ENCODE measurements at places on chromosomes 12 and 14.

GRCh38 chr12:86174188-86174587, 82.0 kb downstream of the MGAT4C start:
- no peak for DNase-seq

DNA sequence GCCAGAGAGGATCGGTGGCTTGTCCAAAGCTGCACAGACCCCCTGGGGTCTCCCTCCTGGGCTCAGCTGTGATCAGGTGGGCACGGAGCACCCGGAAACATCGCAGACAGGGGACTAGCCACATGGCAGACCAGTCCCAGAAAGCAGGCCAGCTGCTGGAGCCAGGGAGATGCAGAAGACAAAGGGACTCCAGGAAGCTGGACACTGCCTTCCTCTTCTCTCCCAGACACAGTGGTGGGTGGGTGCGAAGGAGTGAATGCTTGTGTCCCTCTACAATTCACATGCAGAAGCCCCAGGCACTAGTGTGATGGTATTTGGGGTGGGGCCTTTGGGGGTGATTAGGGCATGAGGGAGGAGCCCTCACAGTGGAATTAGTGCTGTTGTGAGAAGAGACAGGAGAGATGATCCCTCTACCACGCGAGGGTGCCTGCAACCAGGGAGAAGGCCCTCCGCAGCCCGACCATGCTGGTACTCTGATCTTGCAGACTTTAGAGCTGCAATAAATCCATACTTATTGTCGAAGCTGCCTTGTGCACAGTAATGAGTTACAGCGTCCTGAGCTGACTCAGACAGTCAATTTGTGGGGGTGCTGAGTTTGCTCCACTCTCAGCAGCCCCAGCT, 95.2 kb downstream of the CALM1 start:
- DNase-seq: no peak

DNA sequence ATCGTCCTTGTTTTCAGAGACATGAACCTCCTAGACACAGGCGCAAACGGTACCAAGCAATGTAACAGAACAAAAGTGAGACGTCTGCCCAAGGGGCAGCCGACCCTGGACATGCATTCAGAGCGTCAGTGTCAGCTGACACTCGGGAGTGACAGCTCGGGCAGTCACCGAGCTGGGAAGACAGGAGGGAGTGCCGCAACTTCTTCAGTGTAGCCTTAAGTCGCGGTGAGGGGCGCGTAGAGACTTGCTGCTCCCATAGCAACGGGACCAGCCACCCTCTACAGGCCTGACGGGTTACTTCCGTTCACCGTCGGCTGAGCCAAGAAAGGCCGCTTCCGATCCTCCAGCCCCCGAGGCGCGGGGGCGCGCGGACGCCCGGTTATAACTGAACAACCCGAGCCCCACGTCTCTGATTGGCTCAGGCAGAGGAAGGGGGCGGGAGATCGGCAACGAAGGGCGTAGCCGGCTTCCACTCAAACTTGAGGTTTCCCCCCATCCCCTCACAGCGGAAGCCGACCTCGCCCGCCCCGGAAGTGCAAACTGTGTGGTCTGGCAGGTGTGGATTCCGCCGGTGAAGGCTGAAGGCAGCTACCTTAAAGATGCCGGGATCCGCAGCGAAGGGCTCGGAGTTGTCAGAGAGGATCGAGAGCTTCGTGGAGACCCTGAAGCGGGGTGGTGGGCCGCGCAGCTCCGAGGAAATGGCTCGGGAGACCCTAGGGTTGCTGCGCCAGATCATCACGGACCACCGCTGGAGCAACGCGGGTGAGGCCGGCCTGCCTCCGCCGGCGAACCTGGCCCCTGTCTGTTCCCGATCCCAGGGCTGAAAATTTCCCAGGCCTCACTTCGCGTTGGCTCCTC, at the start of gene EIF2B2:
TSS of gene EIF2B2 (plus strand) at position 530 of the 858 bp plus-strand sequence. CDS start at position 600, 70 bp downstream.
- DNase-seq: peak; percentile 98

GRCh38 chr12:124213666-124214347, 81.1 kb upstream of the RFLNA start:
- DNase-seq: no peak

- DNase-seq: no peak
Measured at GRCh38 chr14:105659935-105660527, 133.6 kb downstream of the TMEM121 start.

- no peak for DNase-seq
Measured at GRCh38 chr14:85409481-85410210, 120.3 kb upstream of the FLRT2 start.

GRCh38 chr14:104385531-104386101, 193.9 kb upstream of the C14orf180 start:
- no peak for DNase-seq

DNA sequence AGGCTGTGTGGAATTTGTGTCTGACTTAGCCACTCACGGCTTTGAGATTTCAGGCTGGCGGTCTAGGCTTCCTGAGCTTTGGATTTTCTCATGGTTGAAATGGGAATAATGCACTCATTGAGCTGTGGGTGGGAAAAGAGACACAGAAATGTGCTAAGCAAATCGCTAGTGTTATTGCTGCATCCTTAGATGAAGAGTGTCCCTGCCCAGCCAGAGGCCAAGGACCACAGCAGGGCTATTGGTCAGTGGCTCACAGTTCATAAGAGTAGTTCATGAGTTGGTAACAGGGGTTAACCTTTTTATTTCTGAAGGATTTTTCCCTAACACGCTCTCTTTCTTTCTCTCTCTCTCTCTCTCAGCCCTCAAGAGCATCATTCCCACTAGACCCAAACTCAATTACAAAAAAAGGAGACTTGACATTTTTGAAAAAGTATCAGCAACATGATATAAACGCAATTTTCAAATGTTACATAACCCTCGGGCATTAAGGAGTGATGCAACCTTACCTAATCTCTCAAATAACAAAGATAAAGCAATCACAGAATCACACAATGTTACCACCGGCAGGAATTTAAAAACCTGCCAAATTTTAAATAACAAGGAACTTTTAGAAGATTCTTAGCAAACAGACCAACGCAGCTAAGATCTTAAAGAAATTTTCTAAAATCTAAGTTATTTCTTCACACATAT, 36.7 kb upstream of the RMST start:
- DNase-seq: no peak

DNA sequence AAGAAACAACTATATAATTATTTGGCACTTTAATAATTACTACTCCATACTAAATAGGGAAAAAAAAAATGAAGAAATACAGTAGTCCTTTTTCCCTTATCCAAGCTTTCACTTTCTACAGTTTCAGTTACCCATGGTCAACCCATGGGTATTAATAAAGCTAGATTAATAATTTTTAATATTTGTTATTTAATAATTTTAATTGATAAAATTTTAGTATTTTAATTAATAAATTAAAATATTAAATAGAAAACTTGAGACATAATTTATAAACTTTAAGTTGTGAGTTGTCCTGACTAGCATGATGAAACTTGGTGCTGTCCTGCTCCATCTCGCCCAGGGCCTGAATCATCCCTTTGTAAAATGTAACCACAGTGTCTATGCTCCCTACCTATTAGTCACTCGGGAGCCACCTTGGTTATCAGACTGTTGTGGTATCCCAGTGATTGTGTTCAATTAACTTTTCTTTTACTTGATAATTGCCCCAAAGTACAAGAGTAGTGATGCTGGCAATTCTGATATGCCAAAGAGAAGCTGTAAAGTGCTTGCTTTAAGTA, 71.8 kb downstream of the PAWR start:
- DNase-seq: no peak

DNA sequence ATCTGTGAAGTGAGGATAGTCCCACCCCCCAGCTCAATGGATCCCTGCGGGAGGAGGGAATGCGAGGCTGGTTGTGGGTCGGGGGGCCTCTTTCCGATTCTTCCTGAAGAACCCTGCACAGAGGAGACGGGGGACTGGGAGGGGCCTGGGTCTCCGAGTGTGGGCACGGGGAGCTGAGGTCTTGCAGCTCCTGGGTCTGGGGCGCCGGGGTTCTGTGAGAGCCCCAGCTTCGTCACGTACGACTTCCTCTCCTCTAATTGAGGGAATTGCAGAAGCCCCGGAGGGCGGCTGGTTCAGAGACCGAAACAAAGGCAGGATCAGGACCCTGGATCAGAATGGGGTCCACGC, 66.6 kb downstream of the DIO3 start:
- no peak for DNase-seq

GRCh38 chr12:31728917-31729640, at the start of gene AMN1:
Gene AMN1 (minus strand): TSS chr12:31729021. CDS start chr12:31729008, 13 bp downstream.
- peak; percentile 99 for DNase-seq

- DNase-seq: no peak
Measured at GRCh38 chr14:61927520-61927919, 165.3 kb downstream of the SNAPC1 start.

DNA sequence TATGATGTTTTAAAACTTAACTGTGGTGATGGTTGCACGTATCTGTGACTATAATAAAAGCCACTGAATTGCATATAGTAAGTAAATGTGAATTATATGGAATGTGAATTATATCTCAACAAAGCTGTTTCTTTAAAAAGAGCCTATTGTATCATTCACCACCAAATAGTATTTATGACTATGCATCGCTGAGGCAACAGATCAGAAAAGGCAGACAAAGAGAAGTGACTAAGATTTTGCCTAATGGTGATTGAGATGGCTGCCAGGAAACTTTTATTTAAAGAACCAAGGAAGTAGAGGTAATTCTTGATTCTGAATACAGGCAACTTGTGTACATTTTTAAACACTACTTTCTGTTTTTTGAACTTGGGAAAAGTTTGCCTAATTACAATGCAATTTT, 31.7 kb downstream of the DHRS7 start:
- DNase-seq: no peak

Measured in nephron progenitor cell (in vitro differentiated cells).